ENCODE measurements at places on chromosomes 12 and 14.
A peak's percentile ranks its signal among the peaks of the same experiment; 100 is the strongest.

DNA sequence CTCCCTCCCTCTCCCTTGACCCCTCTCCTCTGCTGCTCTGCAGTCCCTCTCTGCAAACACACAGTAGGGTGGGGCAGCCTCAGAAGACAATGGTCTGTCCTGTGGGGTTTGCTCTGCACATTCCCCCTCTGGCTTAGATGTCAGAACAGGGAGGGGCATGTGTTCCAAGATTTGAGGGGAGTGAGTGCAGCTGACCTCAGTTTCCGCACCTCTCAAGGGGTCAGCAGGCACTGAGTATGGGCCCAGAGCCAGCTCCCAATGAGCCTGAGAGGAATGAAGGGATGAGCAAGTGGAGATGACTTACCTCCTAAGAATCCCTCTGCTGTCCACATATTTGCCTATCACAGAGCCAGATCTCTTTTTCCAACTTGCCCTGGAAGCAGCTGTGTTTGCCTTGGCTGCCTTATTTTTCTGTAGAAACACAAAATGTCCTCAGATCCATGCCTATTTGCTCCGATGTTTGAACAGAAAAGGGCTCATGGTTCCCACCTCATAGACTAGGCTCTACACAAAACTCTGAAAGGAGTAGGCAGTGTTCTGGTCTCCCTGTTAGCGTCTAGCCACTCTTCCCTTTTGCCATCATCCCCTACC is 111.4 kb downstream of the CRACR2A start:
- no peak for DNase-seq

DNA sequence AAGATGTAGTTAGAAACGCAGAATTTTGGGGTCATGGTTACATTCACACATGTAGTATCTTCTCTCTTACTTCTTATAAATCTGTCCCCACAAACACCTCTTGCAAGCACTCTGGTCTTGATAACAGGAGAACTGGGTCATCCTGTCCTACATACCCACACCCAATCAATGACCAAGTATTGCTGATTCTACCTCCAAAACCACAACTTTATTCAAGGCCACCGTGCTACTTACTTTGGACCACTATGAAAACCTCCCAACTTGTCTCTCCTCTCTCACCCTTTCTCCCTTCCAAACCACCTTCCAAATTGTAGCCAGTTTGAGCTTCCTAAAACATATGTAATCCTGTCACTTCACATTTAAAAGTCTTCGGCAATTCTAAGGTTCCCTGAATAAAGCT is 5.4 kb downstream of the SERPINA11 start:
- DNase-seq: no peak

GRCh38 chr14:103243764-103244737 is 90.0 kb upstream of the EIF5 start:
- DNase-seq: no peak

DNA sequence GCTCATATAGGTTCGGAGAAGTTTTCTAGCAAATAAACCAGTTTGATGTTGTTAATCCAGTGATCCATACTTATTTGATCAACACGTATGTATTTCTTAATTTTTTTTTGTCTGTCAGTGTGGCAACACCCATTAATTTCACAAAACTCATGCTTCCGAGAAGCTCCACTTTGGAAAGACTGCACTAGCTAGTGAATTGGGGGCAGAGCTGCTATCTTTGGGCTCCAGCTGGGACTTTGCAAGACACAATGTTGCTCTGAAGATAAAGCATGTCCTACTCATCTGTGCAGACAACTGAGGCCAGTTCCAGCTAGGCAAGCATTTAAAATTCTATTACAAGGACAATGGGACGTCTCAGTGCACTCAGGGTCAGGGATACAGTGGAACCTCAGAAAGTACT is 298.4 kb downstream of the NUAK1 start:
- DNase-seq: no peak

DNA sequence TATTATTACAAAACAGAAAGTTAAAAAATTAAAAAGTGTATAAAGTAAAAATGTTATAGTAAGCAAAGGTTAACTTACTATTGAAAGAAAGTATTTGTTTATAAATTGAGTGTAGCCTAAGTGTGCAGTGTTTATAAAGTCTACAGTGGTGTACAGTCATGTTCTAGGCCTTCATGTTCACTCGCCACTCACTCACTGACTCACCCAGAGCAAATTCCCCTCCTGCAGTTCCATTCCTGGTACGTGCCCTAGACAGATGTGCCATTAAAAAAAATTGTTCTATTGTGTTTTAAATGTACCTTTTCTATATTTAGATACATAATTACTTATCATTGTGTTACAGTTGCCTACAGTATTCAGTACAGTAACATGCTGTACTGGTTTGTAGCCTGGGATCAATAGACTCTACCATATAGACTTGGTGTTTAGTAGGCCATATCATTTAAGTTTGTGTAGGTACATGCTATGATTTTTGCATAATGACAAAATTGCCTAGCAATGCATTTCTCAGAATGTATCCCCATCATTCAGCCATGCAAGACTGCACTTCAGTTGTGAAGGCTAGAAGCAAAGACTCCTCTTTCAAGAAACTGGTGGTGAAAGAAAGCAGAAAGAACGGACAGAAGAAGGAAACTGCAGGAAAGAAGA is 100.6 kb downstream of the DACT1 start:
- no peak for DNase-seq

GRCh38 chr12:122067966-122068365 is 10.6 kb upstream of the MLXIP start:
- DNase-seq: no peak

DNA sequence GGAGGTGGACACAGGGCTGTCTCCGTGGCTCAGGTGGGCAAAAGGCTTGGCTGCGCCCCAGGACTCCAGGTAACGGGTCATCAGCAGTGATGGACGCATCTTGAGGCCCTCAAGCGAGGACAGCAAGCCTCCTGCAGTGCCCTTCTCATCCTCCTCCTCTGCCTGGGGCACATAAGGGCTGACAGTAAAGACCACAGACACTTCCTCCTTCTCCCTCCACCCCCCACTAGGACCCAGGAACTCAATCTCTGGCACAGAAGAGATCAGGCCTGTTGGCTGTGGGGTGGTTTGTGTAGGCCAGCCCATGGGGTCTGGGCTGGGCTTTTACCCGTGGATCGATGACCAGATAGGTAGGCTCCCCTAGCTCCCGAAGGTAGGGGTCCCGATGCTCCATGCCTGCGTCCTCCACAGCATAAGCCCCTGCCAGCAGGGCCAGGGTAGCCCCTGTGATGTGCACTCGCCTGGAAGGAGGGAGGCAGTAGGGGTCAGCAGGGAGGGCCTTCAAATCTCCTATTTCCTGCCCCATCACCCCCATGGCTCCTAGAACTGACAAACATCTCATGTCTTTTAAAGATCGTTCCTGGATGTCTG is 5.7 kb downstream of the ADCY4 start:
- DNase-seq: no peak

GRCh38 chr12:104670439-104671408 is 214.0 kb downstream of the CHST11 start:
- DNase-seq: no peak

GRCh38 chr12:18655351-18655750 is 82.5 kb downstream of the PLCZ1 start:
- no peak for DNase-seq

GRCh38 chr12:14362352-14362751 is 3.1 kb upstream of the ATF7IP start:
- DNase-seq: no peak

- DNase-seq: no peak
Observed at GRCh38 chr12:52060498-52061177, 9.1 kb upstream of the ATG101 start.

GRCh38 chr12:103978384-103978982 is 12.8 kb downstream of the TDG start:
- no peak for DNase-seq

DNA sequence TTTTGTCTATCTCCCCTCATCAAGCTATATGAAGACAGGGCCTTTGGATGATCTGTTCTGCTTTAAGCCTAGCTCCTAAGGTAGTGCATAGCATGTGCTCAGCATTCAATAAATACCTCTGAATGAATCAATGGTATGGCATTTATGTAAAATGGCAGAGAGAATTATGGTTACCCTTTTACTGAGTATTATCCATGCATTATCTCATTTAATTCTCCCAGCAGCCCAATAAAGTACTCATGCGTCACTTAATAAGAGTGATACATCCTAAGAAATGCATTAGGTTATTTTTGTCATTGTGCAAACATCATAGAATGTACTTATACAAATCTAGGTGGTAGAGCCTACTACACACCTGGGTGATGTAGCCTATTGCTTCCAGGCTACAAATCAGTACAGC is 269.7 kb downstream of the KSR2 start:
- DNase-seq: no peak

DNA sequence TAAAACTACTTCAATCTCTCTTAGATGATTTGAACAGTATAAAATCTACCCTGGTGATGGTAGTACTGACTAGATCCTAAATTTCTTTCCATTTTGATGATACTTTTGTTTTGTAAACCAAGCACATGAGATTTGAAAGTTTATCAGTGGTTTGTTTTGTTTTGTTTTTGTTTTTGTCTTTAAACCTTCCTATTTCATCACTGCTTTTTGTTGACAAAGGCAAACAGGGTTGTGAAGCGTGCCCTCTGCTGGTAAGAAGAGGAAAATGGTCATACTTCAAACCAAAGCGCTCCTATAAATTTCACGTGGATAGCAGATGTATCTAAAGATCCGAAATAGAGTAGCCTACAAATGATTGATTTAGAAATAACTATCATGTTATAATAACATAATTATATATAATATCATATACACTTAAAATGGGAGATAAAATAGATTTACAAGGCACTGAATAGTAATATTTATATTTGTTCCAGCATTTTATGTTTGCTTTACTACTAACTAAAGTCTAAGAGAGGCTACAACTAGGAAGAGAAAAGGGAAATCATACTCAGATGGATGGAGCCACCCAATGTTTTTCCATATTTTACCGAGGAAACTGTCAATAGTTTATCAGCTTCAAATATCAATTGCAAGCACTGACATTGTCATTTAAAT is 254.0 kb upstream of the USP15 start:
- peak; percentile 37 for DNase-seq

- peak; percentile 74 for DNase-seq
Observed at GRCh38 chr12:53499266-53500141, at the start of gene MAP3K12. TSS of gene MAP3K12 (minus strand) at chr12:53499458. CDS start at chr12:53487391, 12,067 bp downstream.

GRCh38 chr12:93896952-93897351 is 219.8 kb downstream of the CRADD start:
- no peak for DNase-seq

DNA sequence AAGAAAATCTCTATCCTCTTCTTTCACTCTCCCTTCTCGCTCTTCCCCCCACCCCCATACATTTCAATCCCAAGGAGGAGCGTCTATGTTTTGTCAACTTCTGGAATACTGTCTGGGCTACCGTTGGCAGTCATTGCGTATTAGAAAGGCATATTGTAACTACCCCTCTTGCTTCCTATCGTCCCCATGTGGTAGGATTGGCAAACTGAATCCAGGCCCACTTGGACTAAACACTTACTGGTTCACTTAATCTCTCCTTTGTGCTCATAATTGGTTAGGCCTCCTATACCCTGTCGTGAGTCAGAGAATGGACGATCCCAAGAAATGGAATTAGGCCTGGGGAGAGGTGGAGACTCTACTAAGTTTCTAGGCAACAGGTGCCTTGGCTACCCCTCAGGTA is 68.8 kb upstream of the SLC8A3 start:
- no peak for DNase-seq

GRCh38 chr14:70663707-70664179 is 22.0 kb downstream of the TTC9 start:
- DNase-seq: no peak

- DNase-seq: no peak
Observed at GRCh38 chr12:71567537-71567936, 96.1 kb downstream of the ZFC3H1 start.

DNA sequence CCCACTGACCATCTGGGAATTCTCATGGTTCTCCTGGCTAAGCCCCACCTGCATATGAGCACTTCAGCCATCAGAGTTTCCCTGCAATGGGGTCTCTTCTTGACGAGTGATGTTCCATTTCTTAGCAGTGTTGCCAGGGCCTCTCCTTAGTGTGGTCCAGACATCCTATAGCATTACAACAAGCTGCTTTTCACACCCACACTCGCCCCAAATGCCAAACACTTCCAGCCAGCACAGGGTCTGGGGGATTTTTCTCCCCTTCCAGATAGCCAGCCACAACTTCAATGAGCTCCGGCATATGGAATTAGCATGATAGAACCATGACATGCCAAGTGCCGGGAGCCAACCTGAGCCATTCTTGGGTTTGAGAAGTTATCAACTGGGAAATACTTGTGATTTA is 267.4 kb downstream of the ZFP36L1 start:
- no peak for DNase-seq

GRCh38 chr12:81597928-81598604 is 161.1 kb downstream of the PPFIA2 start:
- DNase-seq: no peak

DNA sequence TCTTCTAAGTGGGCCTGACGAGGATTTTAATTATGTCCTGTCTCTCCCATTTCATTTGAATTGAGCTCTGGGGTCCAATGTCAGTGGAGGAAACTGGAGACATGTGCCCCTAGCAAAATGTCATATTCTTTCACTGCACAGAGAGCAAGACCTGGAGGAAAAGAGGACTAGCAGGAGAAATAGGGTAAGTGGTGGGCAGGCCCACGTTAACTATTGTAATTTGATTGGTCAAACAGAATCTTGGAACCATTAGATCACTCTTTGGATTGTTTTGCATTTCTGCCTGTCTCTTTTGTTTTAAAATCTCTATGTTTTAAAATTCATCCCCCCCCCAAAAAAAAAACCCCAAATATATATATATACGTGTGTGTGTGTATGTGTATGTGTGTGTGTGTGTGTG is 113.9 kb upstream of the PELI2 start:
- DNase-seq: no peak

DNA sequence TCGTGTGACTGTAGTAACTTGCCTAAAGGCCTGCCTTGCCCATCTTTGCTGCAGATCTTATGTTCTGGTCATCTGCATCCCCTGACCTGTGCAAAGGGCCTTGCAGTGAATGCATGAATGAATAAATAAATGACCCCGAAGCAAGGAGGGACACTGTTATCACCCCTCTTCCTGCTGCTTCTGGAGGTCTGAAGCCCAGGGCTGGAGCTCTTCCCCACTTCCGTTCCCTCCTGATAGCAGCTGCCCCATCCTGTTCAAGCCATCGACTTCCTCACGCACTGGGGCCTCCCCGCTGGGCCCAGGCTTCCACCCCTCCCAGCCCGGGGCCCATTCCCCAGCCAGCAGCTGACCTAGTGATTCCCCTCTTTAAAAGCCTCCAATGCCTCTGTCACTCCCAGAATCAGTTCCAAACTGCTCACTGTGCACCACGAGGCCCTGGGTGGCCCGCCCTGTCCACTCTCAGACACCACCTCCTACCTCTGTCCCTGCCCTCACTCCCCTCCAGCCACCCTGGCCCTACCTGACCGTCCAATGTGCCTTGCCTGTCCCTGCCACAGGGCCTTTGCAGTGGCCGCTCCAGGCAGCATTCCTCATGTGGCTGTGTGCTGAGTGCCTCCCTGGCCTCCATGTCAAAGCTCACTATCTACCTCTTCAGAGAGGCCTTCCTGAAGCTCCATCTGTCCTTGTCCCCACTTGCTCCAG is 78.6 kb downstream of the SCARB1 start:
- no peak for DNase-seq

- no peak for DNase-seq
Observed at GRCh38 chr12:19332196-19332595, 107.1 kb upstream of the AEBP2 start.
